ENCODE measurements at places on chromosomes 5 and 9. TPM values are rescaled to one million over a fixed set of nuclear protein-coding genes. Genes with fewer than 3 reads are reported as not detected.

The LCN9 gene
- not detected for total RNA-seq

The OTP gene
- total RNA-seq = not detected

The SH2D3C gene
- not detected for total RNA-seq

The BHMT2 gene
- 53.9 TPM for total RNA-seq

The C8G gene
- not detected for total RNA-seq

The GRAMD2B gene
- 38.3 TPM for total RNA-seq

The FST gene
- not detected for total RNA-seq

The SLC6A19 gene
- total RNA-seq = not detected

The LCN15 gene
- total RNA-seq = not detected

The EGR1 gene
- 0.75 TPM for total RNA-seq

The PKD2L2 gene
- not detected for total RNA-seq

The SPATA31E1 gene
- total RNA-seq = not detected

The SPINK6 gene
- total RNA-seq = not detected

The SVEP1 gene
- total RNA-seq = 1.8 TPM

The GKAP1 gene
- total RNA-seq = 0.14 TPM

The NEURL1B gene
- total RNA-seq = 13.8 TPM

The ELP1 gene
- 17.7 TPM for total RNA-seq

The KCNV2 gene
- not detected for total RNA-seq

The TMC1 gene
- total RNA-seq = not detected

The ASS1 gene
- 23.7 TPM for total RNA-seq

All from Caki2 (cell line).